ENCODE measurements at places on chromosomes 2 and 18.

- no peak for DNase-seq
Observed at GRCh38 chr18:23964282-23965238, 50.0 kb upstream of the TTC39C start.

- DNase-seq = no peak
Observed at GRCh38 chr2:156480376-156480775, 44.2 kb downstream of the GPD2 start.

DNA sequence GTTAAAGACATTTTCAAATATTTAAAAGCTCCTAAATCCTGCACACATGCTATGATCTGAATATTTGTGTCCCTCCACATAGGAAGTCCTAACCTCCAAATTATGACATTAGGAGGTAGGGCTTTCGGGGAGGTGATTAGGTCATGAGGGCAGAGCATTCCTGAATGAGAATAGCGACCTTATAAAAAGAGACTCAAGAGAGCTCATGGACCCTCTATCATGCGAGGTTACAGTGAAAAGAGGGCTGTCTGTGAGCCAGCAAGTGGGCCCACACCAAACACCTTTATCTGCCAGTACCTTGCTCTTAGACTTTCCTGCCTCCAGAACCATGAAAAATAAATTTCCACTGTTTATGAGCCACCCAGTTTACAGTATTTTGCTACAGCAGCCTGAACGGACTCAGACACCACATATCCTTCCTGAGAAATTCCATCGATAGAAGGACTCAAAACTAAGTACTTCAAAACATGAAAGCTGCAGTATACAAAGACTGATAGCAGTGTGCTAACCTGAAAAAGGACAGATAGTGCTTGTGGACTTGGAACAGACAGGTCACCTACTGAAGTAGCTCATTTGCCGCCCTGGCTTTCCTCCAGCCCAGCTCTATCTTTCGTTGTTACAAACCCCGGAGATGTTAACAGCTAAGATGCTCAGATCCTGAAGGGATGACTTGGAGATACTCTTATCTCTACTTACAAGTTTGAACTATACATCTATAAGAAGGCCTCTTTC, 13.8 kb downstream of the FAM210A start:
- no peak for DNase-seq

DNA sequence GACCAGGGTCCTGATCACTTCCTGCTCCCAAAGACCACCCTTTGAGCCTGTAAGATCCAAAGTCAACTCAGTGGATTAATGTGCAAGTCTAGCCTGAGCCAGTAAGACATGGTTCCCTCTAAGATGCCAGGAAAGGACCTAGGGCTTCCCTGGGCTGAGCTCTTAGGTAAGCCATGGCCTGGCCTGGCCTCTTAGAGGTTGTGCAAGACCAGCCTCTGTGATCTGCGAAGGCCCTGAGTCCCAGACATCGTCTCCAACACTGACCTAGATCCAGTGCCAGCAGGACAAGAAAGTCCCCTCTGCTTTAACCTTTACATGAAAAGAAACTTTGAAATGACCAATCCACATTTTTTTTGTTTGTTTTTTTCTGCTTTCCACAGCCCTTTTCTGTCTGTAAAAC, 73.6 kb upstream of the CYP1B1 start:
- peak; percentile 54 for DNase-seq

DNA sequence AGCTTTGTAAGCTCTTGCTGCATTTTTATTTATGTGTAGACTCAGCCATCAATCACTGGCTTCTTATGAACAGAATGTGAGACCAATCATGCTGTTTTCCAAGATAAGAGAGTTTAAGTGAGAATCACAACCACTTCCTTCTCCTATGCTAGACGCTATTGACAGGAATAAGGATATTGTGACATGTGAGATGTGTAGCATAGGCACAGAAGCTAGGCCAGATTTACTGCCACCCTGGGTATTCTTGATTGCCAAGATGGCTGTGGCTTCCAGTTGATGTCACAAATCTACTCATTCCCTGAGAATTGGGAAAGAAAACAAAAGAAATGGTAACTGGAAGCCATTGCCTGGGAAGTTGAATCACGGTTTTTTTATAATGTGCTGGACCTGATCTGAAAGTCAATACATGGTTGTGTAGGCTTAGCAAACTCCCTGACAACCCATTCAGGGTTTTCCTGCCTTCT, 49.9 kb downstream of the RAB27B start:
- no peak for DNase-seq

- DNase-seq = no peak
Observed at GRCh38 chr2:66699416-66699792, 264.5 kb downstream of the MEIS1 start.

DNA sequence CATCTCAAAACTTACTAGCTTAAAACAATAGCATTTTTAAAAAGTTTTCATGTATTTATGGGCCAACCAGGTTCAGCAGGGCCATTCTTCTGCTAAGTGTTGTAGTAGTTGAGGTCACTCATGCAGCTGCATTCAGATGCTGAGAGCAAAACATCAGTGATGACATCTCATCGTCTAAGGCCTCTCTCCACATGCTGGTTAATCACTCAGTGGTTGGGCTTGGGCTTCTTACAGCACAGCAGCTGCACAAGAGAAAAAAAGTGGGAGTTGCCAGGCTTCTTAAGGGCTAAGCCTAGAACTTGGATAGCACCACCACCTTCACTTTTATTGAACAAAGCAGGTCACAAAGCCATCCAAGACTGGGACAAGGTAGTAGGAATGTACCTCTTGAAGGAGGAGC, 190.3 kb downstream of the IRS1 start:
- no peak for DNase-seq

- DNase-seq = no peak
Observed at GRCh38 chr18:45340884-45341283, 274.4 kb upstream of the SLC14A2 start.

GRCh38 chr18:36527740-36528455, 230.4 kb downstream of the FHOD3 start:
- DNase-seq = no peak

Measured in suppressor macrophage treated with lipopolysaccharide for 4 hours (primary cell).